ENCODE measurements at places on chromosomes 16 and 17. TPM values are rescaled to one million over a fixed set of nuclear protein-coding genes. Genes with fewer than 3 reads are reported as not detected.

- peaks cover 2% of the 10 kb centered on the region for H3K4me1 ChIP-seq
- H3K4me3 ChIP-seq = no peak overlapping the region
- peaks cover 28% of the 10 kb centered on the region for H3K36me3 ChIP-seq
- no peak overlapping the region for H3K27ac ChIP-seq
- DNase-seq = no peak
These were observed 145.6 kb downstream of the AATF start for GRCh38 chr17:37094391-37094790.

DNA sequence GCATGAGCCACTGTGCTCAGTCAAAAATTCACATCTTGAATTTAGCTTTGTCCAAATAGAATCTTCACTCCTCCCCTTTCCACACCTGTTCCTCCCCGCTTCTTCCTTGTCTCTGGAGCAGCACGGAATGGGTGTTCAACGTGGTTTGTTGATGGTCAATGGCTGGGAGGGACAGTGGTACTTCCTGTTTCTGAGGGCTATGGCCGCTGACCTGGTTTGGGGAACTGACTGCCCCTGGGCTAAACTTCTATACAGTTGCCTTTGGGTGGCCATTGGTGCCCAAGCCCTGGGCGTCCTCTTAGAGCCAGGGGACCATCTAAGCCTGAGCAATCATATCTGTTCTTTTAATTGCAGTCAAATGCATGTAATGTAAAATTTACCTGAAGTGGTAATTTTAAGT is 19.1 kb upstream of the WFIKKN2 start:
- H3K36me3 ChIP-seq = peaks cover 3% of the 10 kb centered on the region
- peaks cover 8% of the 10 kb centered on the region for H3K4me1 ChIP-seq
- H3K27ac ChIP-seq = no peak overlapping the region
- H3K4me3 ChIP-seq = no peak overlapping the region
- DNase-seq = no peak

DNA sequence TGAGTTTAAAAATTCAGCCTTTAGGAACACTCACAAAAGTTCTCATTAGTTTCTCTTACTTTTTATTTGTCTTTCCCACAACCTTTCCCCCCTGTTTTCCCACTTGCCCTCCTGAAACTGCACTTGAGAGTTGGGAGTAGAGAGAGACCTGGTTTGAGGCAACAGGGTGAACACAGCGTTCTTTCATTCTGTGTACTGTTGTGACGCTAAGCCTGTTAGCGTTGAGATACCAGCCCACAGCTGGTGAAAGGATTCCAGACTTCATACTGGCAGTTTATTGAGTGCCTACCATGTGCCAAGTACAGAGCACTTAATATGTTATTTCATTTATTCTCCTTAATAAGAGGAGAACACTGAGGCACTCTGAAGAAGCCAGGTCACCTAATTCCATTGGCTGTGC is 10.3 kb downstream of the TNRC6C start:
- DNase-seq = no peak
- H3K36me3 ChIP-seq = peaks cover 2% of the 10 kb centered on the region
- no peaks in the 10 kb centered on the region for H3K27me3 ChIP-seq
- H3K27ac ChIP-seq = no peak overlapping the region

- H3K27me3 ChIP-seq = peaks cover 24% of the 10 kb centered on the region
- DNase-seq = no peak
- H3K36me3 ChIP-seq = no peaks in the 10 kb centered on the region
These were observed 129.5 kb upstream of the SDK2 start for GRCh38 chr17:73773702-73774101.

DNA sequence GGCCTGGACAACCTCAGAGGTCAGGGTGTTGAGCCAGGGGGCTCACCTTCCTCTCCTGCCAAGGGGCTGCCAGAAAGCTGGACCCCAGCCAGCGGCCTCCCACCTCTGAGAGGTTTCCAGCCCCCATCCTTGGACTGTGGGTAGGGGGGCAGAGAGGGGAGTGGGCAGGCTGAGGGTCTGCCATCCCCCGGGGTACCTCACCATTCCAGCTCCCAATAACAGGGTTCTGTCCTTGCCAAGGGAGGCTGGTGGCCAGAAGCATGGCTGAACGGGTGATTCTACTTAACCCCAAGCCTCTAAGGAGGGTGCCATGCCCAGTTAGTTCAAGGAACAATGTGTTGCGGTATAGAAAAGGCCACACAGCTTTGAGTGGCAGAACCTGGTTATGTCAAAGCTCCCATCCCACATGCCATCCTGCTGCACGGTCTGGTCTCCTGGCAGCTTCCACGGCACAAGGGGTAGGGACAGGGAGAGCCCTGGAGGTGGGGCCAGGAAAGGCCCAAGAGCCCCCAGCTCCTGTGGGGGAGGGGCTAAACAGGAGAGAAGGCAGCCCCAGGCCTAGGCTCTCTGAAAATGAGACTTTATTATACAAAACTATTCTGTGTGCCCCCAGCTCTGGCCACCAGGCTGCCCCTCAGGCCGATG is 19.8 kb downstream of the B9D1 start:
- peak; percentile 48 for DNase-seq
- no peak overlapping the region for H3K4me3 ChIP-seq

Gene KRTAP9-2
- not detected for total RNA-seq
